Natural killer cell treated with Interleukin-12 subunit alpha and Interleukin-12 subunit beta and Interleukin-15 and Interleukin-18, amount 100 ng/mL, for 72 hours (primary cell): ENCODE measurements at places on chromosomes 7 and 10.

- no peaks in the 10 kb centered on the region for H3K4me1 ChIP-seq
- H3K4me3 ChIP-seq: no peak overlapping the region
- H3K27ac ChIP-seq: no peak overlapping the region
- DNase-seq: no peak
Measured at GRCh38 chr10:122120008-122120744, 131.2 kb downstream of the TACC2 start.

DNA sequence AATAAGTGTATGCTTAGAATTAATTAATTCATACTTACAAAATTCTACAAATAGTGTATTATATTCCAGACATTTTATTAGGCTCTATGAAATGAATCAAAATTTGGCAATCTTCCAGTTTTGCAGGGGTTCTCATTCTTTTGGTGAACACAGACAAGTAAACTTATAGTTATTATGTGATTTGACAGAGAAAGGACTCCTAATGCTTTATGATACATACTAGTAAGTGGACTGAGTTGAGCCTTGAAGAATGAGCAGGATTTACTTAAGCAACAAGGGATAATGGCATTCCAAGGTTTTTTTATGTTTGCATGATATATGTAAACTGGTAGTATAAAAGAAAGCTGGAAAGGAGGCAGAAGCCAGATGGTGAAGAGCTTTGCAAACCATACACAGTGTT is 145.7 kb upstream of the FERD3L start:
- H3K4me1 ChIP-seq: no peaks in the 10 kb centered on the region
- H3K36me3 ChIP-seq: no peaks in the 10 kb centered on the region
- peaks cover 4% of the 10 kb centered on the region for H3K27me3 ChIP-seq
- no peak for DNase-seq
- no peak overlapping the region for H3K27ac ChIP-seq
- H3K4me3 ChIP-seq: no peak overlapping the region

- H3K27ac ChIP-seq: no peak overlapping the region
- peaks cover 12% of the 10 kb centered on the region for H3K4me1 ChIP-seq
- no peak overlapping the region for H3K4me3 ChIP-seq
Measured at GRCh38 chr10:107028236-107028635, 136.3 kb downstream of the SORCS1 start.

GRCh38 chr7:152543799-152544198 is 108.0 kb upstream of the KMT2C start:
- no peaks in the 10 kb centered on the region for H3K36me3 ChIP-seq
- H3K4me1 ChIP-seq: no peaks in the 10 kb centered on the region
- no peak overlapping the region for H3K4me3 ChIP-seq
